CD4-positive, alpha-beta T cell treated with Interferon alpha-2 for 1 hour (primary cell): ENCODE measurements at places on chromosomes 7 and 10.

GRCh38 chr10:22310928-22311327, 5.3 kb upstream of the COMMD3 start:
- DNase-seq = no peak

DNA sequence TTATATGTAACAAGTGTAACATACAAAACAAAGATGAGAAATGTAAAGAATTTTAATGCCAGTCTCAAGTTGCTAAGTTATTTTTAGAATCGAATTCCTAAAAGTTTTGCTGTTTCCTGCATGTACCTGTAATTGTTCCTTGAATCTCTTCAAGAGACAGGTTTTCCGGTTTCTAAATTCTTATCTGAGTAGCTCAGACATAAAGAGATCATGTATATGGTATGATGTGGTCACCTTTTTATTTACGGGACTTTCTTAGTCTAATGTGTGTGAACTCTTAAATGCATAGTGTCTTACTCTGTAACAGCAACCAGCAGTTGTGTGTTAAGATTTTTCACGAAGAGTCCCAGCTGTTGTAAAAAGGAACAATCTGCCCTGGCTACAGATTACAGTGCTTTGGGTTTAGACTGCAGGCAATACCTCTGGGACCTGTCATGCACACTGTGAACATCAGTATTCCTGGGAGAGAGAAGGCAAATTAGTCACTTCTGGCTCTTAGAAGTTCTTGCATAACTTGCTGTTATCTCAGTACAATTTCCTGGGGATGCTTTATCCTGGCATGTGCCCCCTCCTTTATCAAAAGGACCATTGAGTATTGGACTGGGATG, 263.4 kb downstream of the BICC1 start:
- DNase-seq = no peak

GRCh38 chr7:45921381-45921698, 268 bp upstream of the IGFBP3 start:
- DNase-seq = no peak

- no peak for DNase-seq
Observed at GRCh38 chr7:33905389-33906032, at the start of gene BMPER. BMPER (plus strand) TSS chr7:33905539; CDS start chr7:33905614, 75 bp downstream.

- DNase-seq = no peak
Observed at GRCh38 chr10:116160271-116160670, 112.7 kb downstream of the GFRA1 start.
